Activated effector memory CD4-positive, alpha-beta T cell treated with anti-CD3 and anti-CD28 coated beads, Interleukin-2, amount 50 U/mL, for 16 hours (primary cell): ENCODE measurements at places on chromosomes 4 and X.

GRCh38 chrX:39242187-39242586 lies 440.9 kb downstream of the MID1IP1 start:
- DNase-seq = no peak

- DNase-seq = no peak
These were observed 460.3 kb downstream of the MID1IP1 start for GRCh38 chrX:39261446-39262147.

DNA sequence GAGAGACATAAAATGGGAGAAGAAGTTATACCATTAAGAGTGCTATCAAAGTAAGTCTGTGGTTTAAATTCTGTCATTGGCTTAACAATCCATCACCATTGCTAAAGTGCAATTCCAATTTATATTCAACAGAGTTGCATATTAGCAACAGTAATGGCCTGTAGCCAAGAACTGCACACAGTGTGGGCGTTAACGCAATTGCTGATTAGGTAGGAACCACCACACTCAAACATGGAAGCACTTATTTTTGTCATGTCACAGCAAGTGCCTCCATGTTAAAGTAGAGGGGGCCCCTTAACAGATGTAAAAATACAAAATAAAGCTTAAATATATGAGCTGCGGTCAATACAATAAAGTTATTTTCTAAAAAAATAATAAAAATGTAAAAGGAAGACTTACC lies 10.8 kb downstream of the LARP7 start:
- DNase-seq = no peak

GRCh38 chrX:37361596-37361995 lies 12.4 kb downstream of the PRRG1 start:
- DNase-seq = no peak

DNA sequence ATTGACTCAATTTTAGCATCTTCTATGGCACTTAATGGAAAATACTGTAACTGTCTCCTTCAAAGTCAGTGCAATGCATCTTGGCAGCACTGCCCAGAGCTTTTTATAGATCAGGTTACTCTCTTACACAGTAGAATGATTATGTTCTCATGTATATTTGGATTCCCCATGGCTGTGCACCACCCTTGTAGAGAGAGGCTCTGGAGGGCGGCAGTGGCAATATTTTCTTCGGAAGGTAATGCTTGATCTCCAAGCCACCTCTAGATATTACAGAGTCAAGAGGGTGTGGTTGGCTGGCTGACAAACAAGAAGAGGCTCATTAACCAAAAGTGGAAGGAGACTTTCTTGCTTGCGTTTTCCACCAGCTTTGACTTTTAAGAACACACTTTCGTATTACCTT lies 72.8 kb upstream of the ARSJ start:
- DNase-seq = no peak

DNA sequence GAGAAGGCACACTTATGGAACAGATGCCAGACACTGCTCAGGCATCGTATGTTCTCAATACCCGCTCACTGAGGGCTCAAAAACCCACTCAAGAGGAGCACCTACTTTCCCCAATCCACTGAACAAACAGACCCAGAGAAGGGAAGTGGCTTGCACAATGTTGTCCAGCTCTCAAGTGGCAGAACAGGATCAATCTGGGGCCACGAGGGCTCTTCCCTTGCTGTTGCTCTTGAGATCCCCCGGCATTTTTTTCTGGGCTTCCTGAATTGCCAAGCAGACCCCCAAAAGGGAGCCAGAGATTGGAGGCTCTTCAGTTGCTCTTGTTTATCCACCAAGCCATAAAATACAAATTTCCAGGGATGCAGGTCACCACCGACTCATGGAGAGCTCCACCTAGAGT lies 35.7 kb downstream of the IDS start:
- no peak for DNase-seq

- DNase-seq = no peak
These were observed 9.5 kb downstream of the GSX2 start for GRCh38 chr4:54109241-54110018.

GRCh38 chr4:189304809-189305208 lies 635.9 kb upstream of the FRG1 start:
- no peak for DNase-seq

- DNase-seq = no peak
These were observed 98.3 kb downstream of the GK start for GRCh38 chrX:30751497-30751896.

DNA sequence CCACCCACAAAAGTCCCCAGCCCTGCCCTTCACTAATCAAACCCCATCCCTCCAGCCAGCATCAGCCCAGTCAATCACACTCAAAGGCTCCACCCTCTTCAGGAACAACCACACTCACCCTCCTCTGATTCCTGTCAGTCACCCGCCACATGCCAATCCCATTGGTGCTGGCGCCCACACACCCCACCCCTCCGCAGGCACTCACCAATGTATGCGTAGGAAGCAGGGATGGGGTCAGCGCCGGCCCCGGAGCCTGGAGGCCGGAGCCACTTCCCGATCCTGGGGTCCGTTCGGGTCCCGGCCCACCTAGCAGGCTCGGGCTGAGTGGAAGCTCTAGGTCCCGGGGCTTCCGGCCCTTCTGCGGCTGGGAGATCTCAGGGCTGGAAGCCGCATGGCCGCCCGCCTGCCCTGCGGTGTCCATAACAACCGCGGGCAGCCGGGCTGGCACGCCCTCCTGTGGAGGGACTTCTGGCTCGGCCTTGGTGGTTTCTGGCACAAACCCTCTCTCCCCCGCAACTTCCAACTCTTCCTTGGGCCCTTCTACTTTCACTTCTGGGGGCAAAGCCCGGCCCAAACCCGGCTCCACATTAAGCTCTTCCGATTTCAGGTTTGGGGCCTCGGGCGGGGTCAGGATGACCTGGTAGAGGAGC lies 7.9 kb upstream of the CFP start:
- DNase-seq = peak; percentile 76

GRCh38 chrX:109685656-109686078 lies 47.4 kb downstream of the ACSL4 start:
- no peak for DNase-seq

- DNase-seq = no peak
These were observed 4.1 kb downstream of the BRS3 start for GRCh38 chrX:136491832-136492231.

- no peak for DNase-seq
These were observed 1.9 kb upstream of the MTTP start for GRCh38 chr4:99572527-99573240.

- no peak for DNase-seq
These were observed 128.4 kb downstream of the ZMAT1 start for GRCh38 chrX:101803451-101803850.
